ENCODE measurements at places on chromosomes 2 and 18. TPM values are rescaled to one million over a fixed set of nuclear protein-coding genes. Genes with fewer than 3 reads are reported as not detected.

DNA sequence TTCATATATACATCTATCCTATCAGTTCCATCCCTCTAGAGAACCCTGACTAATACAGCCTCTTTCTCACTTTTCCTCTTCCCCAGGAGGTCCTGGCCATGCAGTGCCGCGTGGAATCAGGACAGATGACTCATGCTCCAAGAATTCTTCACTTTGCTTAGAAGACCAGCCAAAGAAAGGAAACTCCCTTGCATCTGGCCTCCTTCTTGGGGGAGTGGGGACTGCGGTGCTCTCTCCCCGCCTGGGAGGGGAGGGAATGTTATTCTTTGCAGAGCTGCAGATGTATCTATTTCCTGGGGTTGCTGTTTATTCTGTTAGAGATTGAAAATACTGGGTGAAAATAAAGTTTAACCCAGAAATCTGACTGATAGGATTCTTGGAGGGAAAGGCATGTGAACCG, 111.5 kb upstream of the SH3BP4 start:
- H3K27me3 ChIP-seq, result no peaks in the 10 kb centered on the region
- peaks cover 45% of the 10 kb centered on the region for H3K4me1 ChIP-seq
- H3K4me3 ChIP-seq, result no peak overlapping the region
- H3K27ac ChIP-seq, result peak overlapping the region; percentile 97

GRCh38 chr18:63158012-63158631, 161.4 kb downstream of the BCL2 start:
- no peak overlapping the region for H3K4me3 ChIP-seq
- no peaks in the 10 kb centered on the region for H3K27me3 ChIP-seq
- no peak for DNase-seq
- H3K27ac ChIP-seq, result no peak overlapping the region

DNA sequence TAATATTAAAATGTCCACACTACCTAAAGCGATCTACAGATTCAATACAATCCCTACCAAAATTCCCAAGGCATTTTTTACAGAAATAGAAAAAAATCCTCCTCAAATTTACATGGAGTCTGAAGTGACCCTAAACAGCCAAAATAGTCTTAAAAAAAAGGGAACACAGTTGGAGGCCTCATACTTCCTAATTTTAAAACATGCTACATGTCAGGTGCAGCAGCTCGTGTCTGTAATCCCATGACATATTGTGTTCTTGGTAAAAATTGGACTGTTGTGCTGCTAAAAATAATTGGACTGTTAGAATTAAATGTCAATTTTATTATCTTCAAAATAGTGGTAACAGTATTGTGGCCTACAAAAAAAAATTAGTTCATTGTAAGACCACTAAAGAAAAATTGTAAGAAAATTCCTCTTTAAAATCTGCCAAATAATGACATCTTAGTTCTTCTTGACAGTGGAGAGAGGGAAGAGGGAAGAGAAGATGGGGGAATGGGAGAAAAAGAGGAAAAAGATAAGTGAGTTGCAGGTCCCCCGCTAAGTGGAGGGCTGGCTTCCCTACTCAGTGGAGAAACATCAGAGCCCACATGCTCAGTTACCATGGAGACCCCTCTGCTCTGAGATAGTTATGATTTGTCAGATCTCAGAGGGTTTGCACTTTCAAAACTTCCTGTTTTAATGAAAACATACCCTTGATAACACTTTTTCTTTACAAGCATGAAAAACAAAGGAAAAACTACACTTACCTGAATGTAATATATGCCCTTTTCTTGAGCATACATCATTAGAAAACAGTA, 46.5 kb downstream of the UNC50 start:
- H3K4me3 ChIP-seq, result no peak overlapping the region
- H3K27ac ChIP-seq, result no peak overlapping the region
- H3K36me3 ChIP-seq, result no peaks in the 10 kb centered on the region
- no peaks in the 10 kb centered on the region for H3K4me1 ChIP-seq
- no peaks in the 10 kb centered on the region for H3K27me3 ChIP-seq

The SCYGR4 gene
- not detected for total RNA-seq

GRCh38 chr2:117918608-117919007, 95.3 kb downstream of the CCDC93 start:
- no peaks in the 10 kb centered on the region for H3K27me3 ChIP-seq
- H3K4me1 ChIP-seq, result no peaks in the 10 kb centered on the region
- H3K27ac ChIP-seq, result no peak overlapping the region
- H3K4me3 ChIP-seq, result no peak overlapping the region
- DNase-seq, result no peak
- peaks cover 50% of the 10 kb centered on the region for H3K36me3 ChIP-seq

Measured in SJSA1 (cell line).